ENCODE measurements at places on chromosomes 3 and 15.
A peak's percentile ranks its signal among the peaks of the same experiment; 100 is the strongest.

GRCh38 chr3:52143616-52144015, 10.6 kb downstream of the POC1A start:
- DNase-seq: no peak

GRCh38 chr3:74751775-74752174, 137.3 kb upstream of the CNTN3 start:
- DNase-seq: no peak

DNA sequence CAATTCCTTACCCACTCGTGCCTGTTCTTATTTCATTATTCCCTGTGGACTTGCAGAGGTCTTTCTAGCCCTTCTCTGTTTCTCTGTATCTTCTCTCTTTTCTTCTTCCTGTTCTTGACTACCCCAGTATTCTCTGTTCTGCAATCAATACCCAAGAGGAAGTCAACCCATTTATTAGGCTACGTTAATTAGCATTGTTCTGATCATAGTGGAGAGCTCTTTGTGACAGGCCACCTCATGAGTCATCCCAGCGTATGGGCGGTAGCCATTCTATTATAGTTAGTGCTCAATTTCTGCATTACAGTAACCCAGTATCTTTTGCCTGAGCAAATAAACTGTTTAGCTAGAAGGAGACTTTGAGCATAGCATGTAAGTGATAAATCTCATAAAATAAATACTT, 259.5 kb upstream of the GRM7 start:
- no peak for DNase-seq

DNA sequence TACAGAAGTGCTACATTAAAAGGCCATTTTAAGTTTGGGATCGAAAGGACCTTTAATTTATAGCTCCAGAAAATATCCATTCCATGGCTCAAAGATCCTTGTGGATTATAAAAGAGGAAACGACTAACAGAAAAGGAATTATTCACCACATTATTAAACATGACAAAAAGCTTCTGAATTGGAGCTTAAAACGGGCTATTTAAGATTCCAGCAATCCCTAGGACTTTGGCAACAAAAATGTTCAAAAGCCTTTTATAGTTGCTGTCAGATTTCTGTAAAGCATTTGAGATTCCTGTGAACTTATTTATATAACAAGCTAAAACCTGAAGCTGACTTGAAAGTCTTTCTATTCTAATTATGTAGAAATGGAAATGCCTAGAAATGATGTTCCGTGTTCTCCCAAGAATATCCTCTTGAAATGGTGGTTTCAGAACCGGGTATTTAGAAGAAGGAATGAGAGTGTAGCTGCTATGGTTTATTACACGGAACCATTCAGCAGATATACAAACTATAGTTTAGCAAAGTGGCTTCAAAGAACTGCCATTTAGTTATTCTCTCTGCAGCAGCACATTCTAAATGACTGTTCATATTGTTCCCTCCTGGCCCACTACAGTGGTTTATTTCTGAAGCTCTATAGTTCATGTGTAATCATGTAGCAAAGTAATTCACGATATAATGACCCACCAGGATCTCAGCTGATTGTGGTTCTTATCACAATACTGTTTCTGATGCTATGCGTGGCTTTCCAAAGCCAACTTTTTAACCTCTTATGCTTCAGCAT, 961.7 kb downstream of the FHIT start:
- no peak for DNase-seq

GRCh38 chr3:16704941-16705340, 99.7 kb upstream of the DAZL start:
- DNase-seq: no peak

DNA sequence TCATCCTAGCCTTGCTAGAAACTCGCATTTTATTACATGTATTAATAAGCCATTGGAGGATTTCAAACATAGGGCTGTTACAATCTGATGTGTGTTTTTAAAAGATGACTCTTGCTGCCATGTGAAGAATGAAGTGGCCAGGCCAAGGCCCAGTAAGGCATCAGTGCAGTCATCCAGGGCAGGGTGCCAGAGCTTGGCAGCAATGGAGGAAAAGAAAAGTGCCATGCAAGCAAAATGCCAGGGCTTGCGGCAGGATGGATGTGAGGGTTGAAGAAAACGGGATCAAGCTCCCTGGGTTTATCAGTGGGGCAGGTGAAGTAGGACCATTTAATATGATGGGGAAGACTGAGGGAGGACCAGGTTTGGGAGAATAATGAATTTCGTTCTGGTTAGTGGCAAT, 183.6 kb downstream of the MINAR1 start:
- no peak for DNase-seq

DNA sequence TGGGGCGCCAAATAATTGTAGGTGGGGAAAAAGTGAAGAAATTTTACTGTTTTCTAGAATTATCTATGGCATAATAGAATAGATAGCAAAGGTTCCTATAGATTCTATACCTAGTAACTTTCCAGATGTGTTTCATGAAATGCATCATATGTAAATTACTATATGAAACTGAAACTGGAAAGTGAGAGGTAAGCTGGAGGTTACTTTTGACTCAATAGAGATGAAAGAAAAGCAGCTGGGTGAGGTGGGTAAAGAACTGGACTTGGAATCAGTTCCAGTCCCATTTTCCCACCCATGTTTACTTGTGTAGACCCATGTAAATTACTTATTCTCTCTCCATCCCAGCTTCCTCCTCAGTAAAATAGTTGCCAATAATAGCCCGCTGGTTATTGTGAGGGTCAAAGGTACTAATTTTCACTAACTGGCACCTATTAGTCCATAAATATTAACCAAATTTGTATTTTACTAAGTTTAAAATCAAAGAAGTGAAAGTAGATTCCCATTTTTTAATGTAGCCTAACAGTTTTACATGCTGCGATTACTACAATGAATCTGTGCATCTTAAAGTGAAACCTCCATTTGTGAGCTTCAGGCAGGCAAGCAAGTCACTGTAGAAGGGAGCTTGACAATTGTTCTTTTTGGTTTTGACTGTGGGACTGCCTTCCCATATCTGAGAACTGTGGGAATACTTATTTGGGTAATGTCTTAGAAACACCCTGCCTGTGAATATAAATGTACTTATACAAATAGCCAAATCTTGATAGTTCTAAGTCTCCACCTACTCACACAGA, 312.1 kb downstream of the SLC9A9 start:
- no peak for DNase-seq

DNA sequence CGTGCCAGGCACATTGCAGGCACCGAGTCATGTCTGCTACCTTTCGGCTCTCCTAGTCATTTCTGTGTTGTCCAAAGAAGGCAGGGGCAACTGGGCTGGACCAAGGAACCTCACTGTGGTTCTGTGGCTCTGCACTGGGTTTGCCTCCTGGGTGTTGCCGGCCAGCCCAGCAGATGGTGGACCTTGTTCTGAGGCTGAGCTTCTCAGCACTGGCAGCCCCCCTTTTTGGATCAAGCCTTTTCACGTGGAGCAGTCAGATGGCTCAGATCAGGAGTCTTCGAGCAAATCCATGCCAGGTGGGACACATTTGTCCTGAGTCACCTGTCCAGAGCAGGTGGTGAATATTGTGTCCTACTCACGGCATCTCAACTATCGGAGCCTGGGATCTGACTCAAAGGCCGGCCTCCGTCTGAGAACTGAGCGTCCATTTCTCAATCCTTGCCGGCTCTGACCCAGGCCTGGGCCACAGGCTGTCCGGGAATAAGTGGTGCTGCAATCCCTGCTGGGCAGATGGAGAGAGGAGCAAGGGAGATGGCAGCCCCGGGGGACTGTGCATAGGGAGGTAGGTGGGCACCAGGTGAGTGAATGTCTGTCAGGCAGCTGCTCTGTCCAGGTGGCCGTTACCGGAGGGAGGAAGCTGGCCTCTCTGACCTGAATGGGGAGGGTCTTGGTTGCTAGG, at the start of gene IL16:
IL16 (plus strand) TSS at position 304 of the 679 bp plus-strand sequence. CDS start 28,521 bp downstream, outside the sequence.
- no peak for DNase-seq

- DNase-seq: no peak
Measured at GRCh38 chr3:27326202-27326601, 43.0 kb downstream of the NEK10 start.

DNA sequence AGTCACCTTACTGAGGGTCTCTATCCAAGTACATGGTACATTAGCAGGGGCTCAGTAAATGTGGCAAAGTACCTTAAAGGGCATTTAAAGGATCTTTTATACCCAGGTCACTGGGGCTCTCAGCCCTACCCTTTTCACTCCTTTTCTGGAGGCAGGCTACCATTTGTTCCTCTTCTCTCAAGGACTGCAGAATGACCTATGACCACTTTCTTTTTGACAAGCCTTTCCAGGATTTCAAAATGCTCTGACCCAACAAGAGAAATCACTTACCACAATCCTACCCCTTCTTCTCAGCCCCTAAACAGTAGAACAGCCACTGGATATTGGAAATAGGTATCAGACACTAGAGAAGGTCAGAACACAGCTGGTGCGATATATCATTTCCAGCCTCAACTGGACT, 221.8 kb upstream of the TPRG1 start:
- DNase-seq: no peak

DNA sequence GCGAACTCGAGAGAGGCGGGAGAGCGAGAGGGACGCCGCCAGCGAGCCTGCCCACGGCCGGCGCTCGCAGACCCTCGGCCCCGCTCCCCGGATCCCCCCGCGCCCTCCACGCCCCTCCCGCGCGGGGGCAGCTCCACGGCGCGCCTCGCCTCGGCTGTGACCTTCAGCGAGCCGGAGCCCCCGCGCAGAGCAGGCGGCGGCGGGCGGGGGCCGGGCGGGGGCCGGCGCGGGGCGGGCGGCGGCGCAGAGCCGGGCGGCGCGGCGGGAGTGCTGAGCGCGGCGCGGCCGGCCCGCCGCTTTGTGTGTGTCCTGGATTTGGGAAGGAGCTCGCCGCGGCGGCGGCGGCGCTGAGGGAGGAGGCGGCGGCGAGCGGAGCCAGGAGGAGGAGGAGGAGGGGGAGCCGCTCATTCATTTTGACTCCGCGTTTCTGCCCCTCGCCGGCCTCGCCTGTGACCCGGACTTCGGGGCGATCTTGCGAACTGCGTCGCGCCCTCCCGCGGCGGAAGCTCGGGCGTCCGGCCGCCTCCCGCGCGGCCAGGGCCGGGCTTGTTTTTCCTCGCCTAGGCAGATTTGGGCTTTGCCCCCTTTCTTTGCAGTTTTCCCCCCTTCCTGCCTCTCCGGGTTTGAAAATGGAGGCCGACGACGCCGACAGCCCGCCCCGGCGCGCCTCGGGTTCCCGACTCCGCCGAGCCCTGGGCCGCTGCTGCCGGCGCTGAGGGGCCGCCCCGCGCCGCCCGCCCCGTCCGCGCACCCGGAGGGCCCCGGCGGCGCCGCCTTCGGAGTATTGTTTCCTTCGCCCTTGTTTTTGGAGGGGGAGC, 524 bp downstream of the IGF1R start:
- no peak for DNase-seq

DNA sequence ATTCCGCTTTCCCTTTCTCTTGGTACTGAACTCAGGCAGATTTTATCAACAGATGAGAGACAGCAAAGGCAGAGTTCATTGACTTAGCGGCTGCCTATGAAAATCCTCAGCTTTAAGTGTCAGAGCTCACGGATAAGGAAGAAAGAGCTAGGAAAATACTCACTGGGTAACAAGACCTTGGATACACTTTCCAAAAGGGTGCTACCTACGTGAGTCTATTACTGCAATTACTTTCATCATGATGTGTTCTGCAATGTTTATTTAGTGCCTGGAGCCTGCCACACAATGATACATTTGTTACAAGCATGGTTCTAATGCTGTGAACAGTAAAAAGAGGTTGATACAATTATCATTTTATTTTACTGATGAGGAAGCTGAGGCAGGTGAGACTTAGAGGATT, 177.5 kb downstream of the GRM7 start:
- no peak for DNase-seq

DNA sequence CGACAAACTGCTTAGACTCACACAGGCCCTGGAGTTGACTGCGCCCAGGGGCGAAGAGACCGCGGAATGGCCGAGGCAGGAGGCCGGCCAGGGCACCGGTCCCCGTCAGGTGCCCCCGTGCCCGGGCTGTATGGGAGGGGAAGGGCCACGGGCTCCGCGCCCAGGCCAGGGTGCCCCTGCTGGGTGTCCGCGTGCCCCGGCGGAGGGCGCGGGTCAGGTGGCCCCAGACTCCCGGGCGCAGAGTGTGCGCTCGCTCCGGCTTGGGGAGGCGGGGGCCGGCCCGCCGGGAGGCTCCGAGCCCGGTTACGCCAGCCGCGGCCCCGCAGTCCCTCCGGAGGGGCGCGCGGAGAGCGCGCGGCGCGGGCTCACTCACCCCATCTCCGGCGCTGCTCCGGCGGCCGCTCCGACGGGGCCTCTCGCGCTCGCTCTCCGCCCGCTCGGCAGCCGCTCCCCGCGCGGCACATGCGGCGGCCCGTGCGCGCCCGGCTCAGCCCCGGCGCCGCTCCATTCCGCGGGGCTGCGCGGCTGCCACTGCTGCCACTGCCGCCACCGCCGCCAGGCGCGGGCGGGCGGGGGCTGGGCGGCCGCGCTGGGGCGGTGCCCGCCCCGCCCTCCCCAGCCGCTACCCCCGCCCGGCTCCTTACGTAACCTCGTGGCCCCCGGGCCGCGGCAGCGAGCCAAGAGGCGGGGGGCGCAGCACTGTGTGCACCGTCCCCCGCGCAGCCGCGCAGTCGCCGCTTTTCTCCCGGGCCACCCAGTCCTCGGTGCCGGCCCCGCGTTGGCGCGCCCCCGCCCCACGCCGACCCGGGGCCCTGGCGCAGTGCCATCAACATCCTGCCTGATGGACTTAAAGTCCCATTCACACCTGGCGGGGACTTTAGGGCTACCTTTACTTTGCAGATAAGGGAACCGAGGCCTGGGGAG, at the start of gene HOMER2:
HOMER2 (minus strand) TSS at position 563 of the 924 bp plus-strand sequence; CDS start at position 378, 185 bp downstream.
- DNase-seq: peak; percentile 23

DNA sequence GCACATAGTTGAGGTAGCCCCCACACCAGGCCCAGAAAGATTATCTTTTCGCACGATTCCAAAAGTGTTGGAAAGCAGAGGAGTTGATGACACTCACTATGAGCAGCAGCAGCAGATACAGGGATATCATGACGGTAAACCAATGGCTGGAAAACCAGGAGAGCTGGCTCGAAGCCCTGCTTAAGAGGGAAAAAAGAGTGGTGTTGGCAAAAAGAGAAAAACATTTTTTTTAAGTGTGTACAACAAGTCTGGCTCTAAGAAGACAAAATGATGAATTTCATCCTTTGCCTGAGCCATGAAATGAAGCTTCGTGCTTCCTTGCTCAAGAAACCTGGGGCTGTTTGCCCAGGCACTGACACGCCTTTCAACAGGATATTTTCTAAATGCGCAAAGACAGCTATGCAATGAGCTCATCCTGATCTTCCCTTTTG, 27.3 kb downstream of the PARP16 start:
- no peak for DNase-seq

- DNase-seq: no peak
Measured at GRCh38 chr3:15681668-15682067, 80.1 kb downstream of the BTD start.

GRCh38 chr3:72162649-72163184, 377.8 kb upstream of the PROK2 start:
- no peak for DNase-seq

GRCh38 chr3:183981990-183982644, 35.6 kb downstream of the ABCC5 start:
- DNase-seq: no peak

DNA sequence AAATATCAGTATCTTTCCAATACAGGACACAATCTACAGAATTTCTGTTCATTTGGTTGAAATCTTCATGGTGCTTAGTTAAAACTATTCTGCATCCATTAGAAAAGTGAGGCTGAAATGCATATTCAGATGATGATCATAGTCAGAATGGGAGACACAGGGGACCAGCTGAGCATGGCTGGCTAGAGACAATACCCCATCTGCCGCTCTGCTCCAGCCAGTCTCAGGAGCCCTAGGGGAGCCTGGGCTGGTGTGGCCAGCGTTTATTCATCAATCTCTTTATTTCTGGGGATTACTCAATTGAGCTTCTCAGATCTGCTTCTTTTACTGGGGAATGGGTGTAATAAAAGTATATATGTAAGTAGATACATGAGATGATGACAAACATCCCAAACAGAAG, 470.9 kb upstream of the CDIN1 start:
- DNase-seq: no peak

Measured in NCI-H1105 treated with DMSO at 0.1 percent for 48 hours (cell line).